ENCODE measurements at places on chromosomes 11 and 22.

- no peak for DNase-seq
Observed at GRCh38 chr11:17399236-17399635, 10.8 kb upstream of the KCNJ11 start.

DNA sequence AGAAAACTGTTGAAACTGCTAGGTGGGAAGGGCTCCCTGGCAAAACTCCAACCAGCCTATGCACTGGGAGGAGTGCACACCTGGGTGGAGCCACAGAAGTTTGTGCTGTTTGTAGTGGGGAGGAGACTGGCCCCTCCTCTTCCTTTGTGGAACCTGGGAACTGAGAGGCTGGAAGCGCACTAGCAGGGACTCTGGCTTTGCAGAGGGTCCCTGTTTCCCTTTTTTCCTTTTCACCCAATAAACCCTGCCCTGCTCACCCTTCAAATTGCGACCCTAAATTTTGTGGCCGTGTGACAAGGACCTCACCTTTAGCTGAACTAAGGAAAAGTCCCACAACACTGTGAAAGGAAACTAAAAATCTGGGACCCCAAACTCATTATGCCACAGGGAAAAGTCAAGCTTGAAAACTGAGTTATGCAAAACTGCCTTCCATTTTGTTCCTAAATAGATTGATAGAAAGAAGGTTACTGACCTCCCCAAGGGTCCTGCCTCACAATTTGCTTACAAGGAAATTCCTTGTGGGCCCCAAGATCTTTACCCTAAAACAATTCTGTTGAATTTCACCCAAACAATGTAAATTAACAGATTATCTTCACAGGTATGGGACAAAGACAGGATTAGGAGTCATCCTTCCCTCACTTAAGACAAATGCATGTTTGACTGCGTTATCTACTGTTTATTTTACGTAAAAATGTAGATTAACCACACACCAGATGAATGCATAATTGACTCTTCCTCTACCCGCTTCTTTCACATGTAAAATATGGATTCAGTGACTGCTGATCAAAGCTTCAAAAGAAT lies 81.0 kb downstream of the SLC36A4 start:
- no peak for DNase-seq

DNA sequence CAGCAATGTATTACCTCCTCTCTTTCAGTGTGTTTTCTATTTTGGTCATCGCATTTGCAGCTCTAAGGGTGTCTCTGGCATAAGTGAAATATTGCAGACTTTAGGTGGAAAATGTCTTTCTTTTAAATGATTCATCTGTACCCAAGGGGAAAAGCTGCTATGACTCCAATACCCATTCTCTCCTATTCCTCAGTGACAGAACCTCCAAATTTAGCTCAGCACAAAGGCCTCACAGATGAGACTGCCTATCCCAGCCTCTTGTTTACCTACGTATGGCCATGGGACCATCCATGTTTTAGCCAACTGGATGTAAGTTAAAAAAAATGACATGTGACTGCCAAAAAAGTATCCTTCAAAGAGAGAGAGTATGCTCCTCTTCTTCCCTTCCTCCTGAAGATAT lies 7.9 kb downstream of the MTMR2 start:
- DNase-seq, result no peak

- DNase-seq, result no peak
Observed at GRCh38 chr11:92527467-92527866, 302.8 kb downstream of the FAT3 start.

GRCh38 chr22:22556995-22557925 lies 1.8 kb downstream of the PRAME start:
- DNase-seq, result no peak

DNA sequence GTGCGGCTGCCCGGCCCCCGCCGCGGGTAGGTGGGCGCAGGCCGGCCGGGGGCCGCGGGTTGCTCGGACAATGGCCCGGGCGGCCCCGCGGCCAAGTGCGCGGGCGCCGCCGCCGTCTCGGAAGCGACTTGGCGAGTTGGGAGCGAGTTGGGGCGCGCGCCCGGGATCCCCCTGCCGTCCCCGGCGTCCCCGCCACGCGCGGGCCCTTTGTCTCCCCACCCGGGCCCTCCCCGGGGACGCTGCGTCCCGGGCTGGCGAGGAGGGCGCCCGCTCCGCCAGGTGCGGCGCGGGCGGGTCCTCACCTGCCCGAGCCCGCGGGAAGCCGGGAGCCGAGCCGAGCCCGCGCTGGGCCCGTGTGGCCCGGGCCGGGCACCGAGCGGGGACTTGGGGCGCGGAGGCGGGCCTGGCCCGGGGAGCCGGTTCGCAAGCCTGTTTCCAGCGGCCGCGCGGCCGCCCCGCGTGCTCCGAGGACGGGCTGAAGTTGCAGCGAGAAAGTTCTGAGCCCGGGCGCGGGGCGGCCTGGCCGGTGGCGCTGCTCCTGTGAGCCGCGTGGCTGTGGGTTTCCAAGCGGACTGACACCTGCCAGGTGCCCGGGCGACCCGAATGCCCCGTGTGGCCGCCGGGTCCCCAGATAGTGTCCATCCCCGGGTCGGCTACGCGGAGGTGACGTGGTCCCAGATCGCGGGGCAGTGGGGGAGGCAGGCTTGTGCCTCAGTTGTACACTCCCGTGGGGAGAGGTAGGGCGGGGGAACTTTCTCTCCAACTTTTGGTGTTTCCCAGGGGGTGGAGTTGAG lies 586 bp downstream of the LRP5 start:
- no peak for DNase-seq

DNA sequence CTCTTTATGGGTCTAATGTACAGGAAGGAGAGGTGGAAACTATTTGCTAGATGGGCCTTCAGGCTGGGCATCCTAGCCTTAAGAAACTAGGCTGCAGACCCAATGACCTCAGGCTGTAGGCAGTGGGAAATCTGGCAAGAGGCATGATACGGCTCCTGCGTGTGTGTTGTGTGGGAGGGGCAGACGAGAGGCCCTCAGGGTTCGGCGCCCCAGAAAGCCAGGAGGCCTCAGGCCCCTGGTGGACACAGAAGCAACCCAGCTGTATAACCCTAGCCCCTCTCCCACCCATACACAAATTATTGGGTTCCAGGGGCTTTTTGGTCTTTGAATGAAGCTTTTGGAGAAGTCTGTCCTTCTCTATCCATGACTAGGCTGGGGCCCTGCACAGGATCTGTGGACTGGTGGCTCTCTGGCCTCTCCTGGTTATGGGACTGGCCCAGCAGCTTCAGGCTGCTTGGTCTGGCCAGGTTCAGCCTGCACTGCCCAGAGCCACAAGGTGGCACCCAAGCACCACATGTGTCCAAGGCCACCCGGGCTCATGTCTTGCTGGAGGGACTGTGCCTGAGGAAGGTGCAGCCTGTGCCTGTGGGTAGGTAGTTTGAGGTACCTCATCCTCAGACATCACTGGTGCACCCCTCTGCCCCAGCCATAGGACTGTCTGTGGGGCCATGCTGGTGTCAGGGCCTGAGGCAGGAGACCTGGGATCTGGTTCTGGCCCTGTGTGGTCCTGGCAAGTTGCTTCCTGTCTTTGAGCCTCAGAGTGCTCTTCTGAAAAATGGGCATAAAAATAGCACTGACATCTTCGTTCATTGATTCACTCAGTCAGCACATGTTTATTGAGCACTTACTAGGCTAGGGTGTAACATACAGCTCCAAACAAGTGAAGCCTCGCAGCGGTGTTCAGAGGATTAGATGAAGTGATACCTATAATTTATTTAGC lies 87.5 kb downstream of the RRM1 start:
- no peak for DNase-seq

DNA sequence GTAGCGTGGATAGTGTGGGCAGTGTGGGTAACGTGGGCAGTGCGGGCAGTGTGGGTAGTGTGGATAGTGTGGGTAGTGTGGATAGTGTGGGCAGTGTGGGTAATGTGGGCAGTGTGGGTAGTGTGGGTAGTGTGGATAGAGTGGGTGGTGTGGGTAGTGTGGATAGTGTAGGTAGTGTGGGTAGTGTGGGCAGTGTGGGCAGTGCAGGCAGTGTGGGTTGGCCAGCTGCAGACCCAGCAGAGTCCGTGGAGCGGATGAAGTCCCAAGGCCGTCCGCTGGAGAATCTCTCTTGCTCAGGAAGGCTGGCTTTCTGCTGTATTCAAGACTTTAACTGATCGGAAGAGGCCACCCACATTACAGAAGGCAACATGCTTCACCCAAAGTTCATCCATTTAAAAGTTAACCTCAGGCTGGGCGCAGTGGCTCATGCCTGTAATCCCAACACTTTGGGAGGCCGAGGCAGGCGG lies 26.1 kb upstream of the KRTAP5-6 start:
- no peak for DNase-seq

DNA sequence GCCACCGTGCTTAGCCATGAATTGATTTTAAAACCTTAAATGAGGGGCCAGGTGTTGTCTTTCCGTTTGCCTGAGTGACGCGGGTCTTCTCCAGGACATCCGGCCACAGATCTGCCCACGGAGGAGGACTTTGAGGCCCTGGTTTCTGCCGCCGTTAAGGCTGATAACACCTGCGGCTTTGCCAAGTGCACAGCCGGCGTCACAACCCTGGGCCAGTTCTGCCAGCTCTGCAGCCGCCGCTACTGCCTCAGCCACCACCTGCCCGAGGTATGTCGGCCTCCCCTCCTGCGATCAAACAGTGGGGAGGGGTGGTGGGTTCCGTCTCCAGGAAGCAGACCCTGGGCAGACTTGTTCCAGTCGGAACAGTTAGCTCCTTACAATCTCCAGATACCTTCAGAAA lies 34.4 kb downstream of the IGHMBP2 start:
- no peak for DNase-seq

- DNase-seq, result no peak
Observed at GRCh38 chr11:131748151-131749050, 378.0 kb downstream of the NTM start.

GRCh38 chr11:58905721-58906547 lies 33.4 kb upstream of the GLYATL1 start:
- DNase-seq, result peak; percentile 41

GRCh38 chr11:106092446-106092845 lies 15.0 kb downstream of the AASDHPPT start:
- no peak for DNase-seq

DNA sequence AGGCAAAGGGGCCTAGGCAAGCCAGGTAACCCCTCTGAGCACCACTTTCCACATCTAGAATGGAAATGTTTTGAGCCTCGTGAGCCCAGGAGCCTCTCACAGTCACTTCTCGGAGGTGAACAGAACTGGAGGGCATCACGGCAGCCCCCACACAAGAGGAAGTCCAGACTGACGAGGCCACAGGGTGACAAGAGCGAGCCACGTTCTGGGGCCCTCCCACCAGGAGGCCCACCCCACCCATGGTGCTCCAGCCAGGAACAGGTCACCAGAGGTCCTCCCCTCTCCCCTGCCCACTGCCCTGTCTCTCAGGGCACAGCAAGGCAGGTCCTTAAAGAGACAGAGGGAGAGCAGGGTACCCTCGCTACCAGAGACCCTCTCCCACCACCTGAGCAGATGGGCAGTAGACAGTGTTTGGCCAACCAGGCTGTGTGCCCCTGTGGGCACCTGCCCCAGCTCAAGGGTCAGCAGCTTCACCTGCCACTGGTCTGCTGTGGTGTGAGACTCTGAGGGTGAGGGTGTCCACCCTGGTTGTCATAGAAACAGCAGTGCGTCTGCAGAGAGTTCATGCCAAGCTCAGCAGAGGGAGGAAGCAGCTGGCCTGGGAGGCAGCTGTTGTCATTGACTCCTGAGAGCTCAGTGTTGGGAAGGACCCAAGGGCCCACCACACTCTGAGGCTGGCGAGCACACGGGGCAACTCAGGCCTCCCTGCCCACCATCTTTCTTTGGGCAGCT lies 31.4 kb downstream of the RSPH14 start:
- DNase-seq, result no peak

DNA sequence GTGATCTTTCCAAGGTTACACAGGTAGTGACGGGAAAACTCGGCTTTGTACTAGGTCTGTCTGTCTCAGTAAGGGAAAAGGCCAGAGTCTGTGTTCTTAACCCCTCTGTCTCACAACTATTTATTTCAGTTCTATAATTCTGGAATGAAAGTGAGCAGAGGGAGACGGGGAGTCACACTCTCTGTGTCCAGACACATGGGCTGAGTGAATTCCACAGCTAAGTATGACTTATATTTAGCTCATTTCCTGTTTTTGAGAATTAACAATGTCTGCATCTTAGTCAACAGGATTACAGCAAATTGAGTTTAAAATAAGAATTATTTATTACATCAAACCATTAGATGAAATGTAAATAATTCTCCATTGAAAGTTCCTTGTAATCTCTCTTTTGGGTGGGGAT lies 62.5 kb upstream of the OR4B1 start:
- DNase-seq, result no peak

DNA sequence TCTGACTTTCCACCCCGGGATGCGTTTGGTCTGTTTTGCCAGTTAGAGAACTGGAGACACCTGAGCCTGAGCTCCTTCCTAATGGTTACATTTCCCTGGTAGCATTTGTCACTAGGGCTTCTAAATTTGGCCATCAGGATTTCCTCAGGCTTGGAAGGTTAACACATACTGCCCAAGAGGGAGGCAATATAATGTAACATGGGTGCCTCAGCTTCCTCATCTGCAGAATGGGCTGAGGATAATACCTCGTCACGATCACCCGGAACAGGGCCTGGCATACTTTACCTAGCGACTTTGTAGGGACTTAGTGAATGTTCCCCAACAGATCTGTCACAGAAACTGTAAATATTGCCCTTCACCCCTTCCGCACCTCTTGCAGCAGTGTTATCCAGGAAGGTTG lies 11.3 kb downstream of the IL17RA start:
- DNase-seq, result no peak

GRCh38 chr11:124879493-124880289 lies 14.5 kb downstream of the ROBO3 start:
- DNase-seq, result no peak

GRCh38 chr11:47306484-47306844 lies 36.5 kb downstream of the MADD start:
- DNase-seq, result no peak

All from AG04449 (cell line).